Activated CD4-positive, alpha-beta T cell treated with anti-CD3 and anti-CD28 coated beads, Interleukin-2, amount 50 U/mL, for 16 hours (primary cell): ENCODE measurements at places on chromosomes 7 and 10.

- no peak for DNase-seq
These were observed 167.7 kb downstream of the TRIL start for GRCh38 chr7:28790467-28790866.

- DNase-seq: no peak
These were observed 126.2 kb upstream of the NRP1 start for GRCh38 chr10:33460505-33461294.

GRCh38 chr7:22213081-22213480 lies 143.9 kb downstream of the RAPGEF5 start:
- no peak for DNase-seq

- DNase-seq: no peak
These were observed 55.8 kb downstream of the ALOX5 start for GRCh38 chr10:45429790-45430189.

DNA sequence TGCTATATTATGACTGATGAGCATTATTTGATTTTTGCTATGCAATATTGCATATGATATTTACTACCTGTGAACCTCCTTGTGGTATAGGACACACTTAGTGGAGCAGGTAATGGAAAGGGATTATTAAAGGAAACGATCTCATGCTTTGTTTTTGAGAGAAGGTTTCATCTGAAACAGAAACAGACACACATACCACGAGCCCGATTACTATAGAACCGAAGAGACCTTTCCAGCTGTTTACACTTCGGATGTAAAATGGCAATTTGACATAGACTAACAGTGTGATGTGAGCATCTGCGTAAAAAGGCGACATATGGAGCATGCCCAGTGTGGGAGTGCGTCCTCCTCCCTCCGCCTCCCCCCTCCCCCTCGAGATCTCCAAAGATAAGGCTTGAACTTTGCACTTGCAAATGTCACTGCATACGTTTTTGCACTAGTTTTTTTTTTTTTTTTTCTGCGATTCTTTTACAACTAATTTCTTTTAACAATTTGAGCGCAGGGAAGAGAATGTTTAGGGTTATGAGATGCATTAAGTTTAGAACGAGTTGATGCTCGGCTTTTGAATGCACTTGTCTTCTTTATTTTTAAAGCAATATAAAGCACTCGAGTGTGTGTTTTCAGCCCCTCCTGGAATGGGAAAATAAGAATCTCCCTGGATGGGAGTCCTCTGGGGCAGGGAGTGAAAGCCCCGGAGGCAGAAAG lies 251.0 kb downstream of the NSUN6 start:
- peak; percentile 1 for DNase-seq

GRCh38 chr7:148657929-148658328 lies 40.8 kb upstream of the CUL1 start:
- no peak for DNase-seq

- no peak for DNase-seq
These were observed 48.3 kb downstream of the ADK start for GRCh38 chr10:74199315-74199714.

- DNase-seq: no peak
These were observed 21.9 kb upstream of the ANTXRL start for GRCh38 chr10:46264737-46265368.

DNA sequence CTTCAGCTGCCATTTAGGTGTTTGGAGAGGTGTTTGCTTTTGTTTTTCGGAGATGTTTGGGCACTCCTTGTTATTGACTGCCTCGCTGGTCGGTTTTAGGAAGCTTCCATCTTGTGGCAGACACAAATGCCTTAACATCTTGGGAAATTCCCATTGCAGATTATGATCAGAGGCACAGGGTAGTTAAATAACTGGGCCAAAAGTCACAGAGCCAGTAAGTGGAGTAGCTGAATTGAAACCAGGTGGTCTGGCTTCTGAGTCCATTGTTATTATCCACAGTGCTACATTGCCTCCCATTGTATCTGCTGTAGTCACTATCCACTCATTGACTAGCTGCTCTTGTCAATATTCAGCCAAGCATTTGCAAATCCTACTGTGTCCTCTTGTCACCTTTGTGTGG lies 138.2 kb upstream of the PLPP4 start:
- no peak for DNase-seq

DNA sequence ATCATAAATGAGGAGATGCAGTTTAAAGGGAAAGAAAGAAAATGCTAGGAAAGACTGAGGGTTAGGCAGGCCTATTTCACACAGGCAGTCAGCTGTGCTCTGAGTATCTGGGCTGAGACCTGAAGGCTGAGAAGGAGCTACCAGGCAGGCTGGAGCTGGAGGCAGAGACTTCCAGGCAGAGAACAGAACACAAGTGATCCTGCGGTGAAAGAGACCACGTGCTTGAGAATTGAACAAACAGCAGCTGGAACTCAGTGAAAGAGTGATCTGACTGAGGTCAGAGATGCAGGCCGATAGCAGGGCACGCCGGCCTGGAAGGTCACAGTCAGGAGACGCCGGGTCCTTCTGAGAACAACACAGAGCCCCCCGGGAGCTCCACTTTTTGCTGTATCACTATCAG lies 147.8 kb downstream of the ADAM12 start:
- no peak for DNase-seq

- DNase-seq: peak; percentile 28
These were observed 134.9 kb downstream of the SFMBT2 start for GRCh38 chr10:7275761-7276440.

GRCh38 chr7:3094701-3095445 lies 51.2 kb upstream of the CARD11 start:
- DNase-seq: peak; percentile 62
